ENCODE measurements at places on chromosomes 1 and 21.

DNA sequence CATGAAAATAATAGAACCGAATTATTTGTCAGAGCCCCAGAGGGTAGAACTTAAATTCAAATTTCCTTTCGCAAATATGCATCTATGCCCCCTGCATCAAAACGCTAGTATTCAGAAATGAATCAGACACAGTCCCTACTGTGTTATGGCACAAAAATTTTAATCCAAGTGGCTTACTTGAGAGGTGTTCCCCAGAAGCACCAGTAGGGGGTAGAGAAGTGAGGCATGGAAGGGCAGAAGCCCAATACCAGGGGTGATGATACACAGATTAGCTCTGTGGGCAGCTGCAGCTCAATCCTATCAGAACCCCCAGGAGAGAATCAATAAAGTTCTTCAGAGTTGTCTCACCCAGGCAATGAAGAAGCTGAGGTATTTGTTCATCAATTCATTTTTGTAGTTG is 342.2 kb downstream of the OMA1 start:
- DNase-seq = no peak

- no peak for DNase-seq
These were observed 27.7 kb upstream of the LY9 start for GRCh38 chr1:160768295-160768657.

DNA sequence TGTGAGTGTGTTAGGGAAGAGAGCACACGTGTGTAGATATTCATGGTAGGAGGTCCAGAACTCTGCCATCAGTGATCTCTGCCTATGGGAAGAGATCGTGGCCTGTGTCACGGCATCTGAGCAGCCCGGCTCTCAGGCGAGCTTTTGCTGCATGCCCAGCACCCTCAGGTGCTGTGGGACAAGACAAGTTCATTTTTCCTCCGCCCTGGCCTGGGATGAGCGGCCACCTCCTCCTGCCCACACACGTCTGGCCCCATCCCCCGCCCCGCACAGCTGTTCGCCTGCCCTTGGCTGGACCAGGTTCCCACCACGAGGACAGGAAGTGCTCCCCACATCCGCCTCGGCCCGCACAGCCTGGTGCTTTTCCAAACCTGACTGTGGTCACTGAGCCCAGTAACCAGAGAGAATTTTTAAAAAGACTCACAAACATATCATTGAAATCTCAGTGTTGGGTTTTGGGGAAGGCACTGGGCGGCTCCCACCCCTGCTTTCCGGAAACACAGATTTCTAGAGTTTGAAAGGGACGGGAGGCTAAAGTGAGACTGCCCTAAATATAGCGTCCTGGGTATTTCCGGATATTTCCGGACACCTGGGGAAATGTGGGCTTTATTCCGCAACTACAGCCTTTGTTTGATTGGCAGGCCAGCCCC is 18.0 kb downstream of the BMP8A start:
- DNase-seq = no peak

DNA sequence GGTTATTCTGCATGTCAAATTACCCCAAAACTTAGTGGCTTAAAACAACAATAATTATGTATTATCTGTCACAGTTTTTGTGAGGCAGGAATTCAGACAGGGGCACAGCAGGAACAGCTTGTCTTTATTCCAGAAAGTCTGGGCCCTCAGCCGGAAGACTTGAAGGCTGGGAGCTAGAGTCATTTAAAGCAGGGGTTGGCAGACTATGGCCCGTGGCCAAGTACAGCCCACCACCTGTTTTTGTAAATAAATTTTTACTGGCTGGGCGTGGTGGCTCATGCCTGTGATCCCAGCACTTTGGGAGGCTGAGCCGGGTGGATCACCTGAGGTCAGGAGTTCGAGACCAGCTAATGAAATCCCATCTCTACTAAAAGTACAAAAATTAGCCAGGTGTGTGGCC is 39.6 kb upstream of the KDM4A start:
- DNase-seq = no peak

DNA sequence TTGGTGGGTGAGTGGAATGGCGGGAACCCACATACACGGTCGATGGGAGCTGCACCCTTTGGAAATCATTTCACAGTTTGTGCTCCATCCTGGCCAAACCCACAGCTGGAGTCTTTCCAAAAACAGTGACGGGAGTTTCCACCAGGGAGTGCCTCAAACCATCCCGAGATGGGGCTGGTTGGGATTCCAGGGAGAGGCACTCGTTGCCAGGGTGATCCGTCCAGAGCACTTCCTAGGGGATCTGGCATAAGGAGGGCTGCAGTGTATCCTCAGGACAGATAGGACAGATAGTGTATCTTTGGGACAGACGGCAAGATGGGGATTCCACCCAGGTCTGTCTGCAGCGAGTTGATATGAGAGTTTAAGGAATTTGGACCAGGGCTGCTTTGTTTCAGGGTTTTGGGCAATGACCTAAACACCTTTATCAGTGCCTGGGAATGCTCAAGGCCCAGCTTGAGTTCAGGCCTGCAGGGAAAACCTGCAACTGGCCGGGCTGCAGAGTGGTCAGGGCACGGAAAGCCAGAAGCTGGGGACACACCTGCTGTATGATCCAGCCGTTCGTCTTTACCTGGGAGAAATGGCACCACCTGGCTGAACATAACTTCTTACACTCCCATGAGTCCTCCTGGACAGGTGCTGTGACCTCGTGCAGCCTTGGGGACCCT is 3.4 kb upstream of the POFUT2 start:
- no peak for DNase-seq

- no peak for DNase-seq
These were observed 7.8 kb upstream of the RIPK4 start for GRCh38 chr21:41774467-41775148.

DNA sequence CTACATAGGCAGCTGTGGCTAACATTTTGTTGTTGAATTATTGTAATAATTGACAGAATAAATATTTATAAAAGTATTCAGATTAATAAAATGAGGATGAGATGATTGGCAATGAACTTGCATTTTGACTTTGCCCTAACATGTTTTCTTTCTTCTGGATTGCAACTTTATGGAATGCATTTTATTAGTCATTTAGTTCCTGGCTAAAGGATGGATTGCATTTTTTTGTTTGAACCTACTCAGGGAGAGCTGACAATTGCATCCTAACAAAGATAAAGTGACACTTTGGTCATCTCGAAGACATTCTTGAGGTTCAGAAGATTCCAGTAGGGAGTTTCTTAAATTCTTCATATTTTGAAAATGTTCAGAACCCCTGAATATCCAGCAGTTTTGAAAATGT is 37.5 kb downstream of the PGM1 start:
- no peak for DNase-seq

DNA sequence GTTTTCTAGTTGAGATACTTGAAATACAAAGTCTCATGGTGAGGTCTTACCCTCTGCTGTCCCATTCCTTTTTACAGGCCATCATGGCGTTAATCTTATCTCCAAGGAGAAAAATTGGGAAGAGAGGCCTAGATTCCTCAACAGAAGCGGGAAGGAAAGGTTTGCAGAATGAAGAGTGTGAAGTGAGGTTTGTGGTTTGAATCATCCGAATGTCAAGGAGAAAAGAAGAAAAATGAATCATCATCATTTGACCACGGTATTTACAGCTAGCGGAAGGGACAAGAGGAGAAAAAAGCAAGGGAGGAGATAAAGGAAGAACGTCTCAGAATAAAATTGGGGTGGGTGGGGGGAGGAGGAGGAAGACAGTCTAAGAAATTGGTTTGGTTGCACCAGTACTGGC is 935 bp upstream of the COG2 start:
- DNase-seq = no peak

DNA sequence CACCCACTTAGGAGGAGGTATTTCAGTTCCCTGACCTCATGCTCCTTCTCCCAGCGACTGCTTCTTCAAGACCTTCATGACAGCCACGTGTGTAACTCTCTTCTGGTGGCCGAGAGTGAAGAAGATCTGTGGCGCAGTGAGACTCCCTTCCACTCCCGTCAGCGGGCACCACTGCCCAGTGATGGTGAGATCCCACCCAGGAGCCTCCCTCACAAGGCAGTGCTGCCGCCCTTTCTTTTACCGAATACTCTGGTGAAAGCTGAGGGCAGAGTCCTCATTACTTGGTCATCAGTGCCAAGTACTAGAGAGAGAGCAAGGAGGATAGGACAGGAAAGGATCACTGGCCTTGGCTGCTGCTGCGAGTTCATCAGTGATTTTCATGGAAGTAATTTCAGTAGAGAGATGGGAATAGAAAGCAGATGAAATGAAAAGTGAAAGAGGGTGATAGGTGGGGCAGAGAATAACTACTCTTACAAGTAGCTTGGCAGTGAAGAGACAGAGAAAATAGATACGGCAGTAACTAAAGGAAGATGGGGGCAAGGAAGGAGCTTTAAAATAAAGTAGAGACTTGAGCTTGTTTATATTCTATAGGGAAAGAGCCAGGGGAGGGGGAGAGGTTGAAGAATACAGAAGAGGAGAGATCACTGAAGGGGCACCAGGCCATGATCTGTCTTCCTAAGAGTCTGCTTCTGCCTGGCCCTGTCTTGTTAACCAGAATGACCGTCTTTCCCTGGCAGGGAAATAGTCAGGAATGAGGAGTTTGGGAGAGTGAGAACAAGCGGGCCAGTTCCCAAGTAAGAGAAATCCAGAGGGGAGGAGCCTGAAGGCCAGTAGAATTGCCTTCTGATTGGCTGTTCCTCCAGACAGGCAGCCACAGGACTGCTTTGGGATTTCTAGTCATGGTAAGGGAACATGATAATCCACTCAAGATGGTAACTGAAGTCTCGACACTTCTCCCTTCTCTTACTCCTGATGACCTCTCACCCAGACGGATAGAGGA is 18.3 kb downstream of the HYI start:
- DNase-seq = no peak

- no peak for DNase-seq
These were observed 8.0 kb upstream of the DNM3 start for GRCh38 chr1:171833091-171833825.

- DNase-seq = no peak
These were observed 157.4 kb upstream of the PROX1 start for GRCh38 chr1:213830371-213830770.

- DNase-seq = no peak
These were observed 34.0 kb upstream of the CRNN start for GRCh38 chr1:152448095-152448494.

DNA sequence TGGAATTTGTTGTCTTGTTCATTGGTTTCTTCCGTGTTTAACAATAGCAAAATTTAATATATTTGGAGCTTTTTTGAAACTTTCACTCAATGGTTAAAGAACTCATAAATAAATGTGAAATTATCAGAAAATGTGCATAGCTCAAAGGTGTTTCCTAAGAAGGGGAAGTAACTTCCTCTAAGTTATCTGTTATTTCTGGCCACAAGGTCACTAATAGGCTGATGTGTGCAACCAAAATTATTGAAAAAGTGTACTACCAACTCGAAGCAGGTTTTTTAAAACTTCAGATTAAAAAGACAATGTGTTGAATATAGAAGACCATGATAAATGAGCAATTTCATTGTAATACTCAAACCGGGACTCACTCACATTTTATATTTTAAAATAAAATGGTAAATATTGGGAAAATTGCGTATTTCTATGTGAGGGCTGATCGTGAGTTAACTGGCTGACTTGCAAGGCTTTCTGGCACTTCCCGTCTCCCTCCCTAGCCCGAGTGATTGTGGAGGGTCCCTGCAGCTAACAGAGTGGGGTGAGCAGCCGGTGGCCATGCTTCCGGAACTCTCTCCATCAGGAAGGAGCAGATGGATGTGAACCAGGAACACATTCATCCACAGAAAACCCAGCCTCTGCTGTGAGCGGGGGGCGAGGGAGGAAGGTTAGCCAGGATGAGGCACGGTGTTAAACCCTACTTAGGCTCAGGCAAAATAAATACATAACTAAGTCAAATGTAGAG is 96.9 kb downstream of the ERG start:
- no peak for DNase-seq

- DNase-seq = no peak
These were observed at the start of gene TTC34 for GRCh38 chr1:2801535-2802291. Gene TTC34 (minus strand): TSS chr1:2801693. CDS start chr1:2800827, 866 bp downstream.

- DNase-seq = no peak
These were observed 230.1 kb downstream of the TRABD2B start for GRCh38 chr1:47766832-47767740.

GRCh38 chr1:41713141-41713540 is 205.6 kb downstream of the HIVEP3 start:
- no peak for DNase-seq

DNA sequence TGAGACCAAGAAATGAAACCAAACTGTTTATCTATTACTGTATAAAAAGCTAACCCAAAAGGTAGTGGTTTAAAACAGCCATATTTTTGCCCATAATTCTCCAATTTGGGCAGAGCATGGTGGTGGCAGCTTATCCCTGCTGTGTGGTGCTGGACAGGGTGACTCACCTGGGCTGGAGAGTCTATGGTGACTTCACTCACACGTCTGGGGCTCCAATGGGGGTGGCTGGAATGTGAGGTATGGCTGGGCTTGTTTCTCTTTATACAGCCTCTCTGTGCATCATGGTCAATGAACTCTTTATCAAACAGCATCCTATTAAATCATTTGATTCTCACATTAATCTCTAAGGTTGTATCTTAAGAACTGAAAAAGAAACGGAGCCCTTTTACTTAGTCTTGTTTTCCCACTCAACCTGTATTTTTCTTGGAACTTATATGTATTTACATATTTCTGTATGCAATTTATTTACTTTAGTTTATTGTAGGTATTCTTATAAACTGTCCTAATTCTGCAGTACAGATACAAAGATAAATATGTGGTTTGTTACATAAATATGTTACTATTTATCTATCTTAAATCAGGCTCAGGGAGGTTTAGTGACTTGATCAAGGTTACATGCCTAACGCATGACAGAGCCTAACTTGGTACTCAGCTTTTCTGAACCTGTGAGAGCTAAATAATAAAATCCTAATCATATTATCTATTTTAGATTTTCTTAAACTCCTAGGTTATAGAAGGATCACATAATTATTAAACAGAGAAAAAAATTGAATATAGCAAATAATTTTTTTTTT is 37.5 kb upstream of the WLS start:
- no peak for DNase-seq

- DNase-seq = no peak
These were observed 43.7 kb downstream of the BTBD8 start for GRCh38 chr1:92123868-92124267.

GRCh38 chr21:41726058-41726558 is 40.7 kb downstream of the RIPK4 start:
- no peak for DNase-seq

GRCh38 chr21:45541221-45542039 is 810 bp downstream of the SLC19A1 start:
- DNase-seq = no peak

DNA sequence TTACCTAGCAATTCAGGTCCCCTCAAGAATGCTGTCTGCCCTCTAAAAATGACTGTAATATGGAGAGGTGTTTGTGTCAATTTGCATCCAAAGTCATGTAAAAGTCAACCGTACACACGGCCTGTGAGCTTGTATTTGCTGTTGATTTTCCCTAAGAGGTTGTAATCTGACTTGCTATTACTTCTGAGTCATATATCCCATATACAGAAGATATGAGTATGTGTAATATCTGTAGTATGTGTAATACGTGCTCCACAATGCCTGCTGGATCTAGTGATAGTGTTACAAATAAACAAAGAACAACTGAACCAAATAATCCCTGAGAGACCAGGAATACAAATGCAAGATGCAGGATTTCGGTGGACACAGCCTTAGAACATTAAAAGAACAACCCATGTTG is 1.4 kb upstream of the KCNJ6 start:
- DNase-seq = no peak

GRCh38 chr1:58780411-58780810 is 3.4 kb downstream of the JUN start:
- DNase-seq = no peak

- no peak for DNase-seq
These were observed 20.8 kb downstream of the GNAT2 start for GRCh38 chr1:109598655-109599054.

GRCh38 chr1:178688244-178688643 is 36.8 kb upstream of the RALGPS2 start:
- DNase-seq = no peak

All from cortex of kidney (tissue), 1 donor.